Fibroblast of the aortic adventitia (primary cell): ENCODE measurements at places on chromosomes 7 and 10.

DNA sequence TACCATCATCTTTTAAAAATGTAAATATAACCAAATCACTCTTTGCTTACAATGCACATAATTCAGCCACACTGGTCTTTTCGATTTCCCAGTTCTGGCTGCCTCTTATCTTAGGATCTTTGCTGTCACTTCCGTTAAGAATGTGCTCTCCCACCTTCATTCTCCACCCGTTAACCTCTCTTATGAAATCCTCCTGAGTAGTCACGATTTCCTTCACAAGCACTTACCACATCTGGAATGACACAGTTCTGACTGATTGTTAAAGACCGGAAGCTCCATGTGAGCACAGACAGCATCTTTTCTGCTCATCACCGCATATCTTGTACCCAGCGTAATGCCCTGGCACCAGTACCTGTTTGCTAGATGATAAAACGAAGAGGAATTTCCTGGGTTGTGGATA is 84.3 kb downstream of the CUL2 start:
- DNase-seq, result peak; percentile 98

GRCh38 chr7:106824458-106824857 is 40.6 kb upstream of the PIK3CG start:
- no peak for DNase-seq

DNA sequence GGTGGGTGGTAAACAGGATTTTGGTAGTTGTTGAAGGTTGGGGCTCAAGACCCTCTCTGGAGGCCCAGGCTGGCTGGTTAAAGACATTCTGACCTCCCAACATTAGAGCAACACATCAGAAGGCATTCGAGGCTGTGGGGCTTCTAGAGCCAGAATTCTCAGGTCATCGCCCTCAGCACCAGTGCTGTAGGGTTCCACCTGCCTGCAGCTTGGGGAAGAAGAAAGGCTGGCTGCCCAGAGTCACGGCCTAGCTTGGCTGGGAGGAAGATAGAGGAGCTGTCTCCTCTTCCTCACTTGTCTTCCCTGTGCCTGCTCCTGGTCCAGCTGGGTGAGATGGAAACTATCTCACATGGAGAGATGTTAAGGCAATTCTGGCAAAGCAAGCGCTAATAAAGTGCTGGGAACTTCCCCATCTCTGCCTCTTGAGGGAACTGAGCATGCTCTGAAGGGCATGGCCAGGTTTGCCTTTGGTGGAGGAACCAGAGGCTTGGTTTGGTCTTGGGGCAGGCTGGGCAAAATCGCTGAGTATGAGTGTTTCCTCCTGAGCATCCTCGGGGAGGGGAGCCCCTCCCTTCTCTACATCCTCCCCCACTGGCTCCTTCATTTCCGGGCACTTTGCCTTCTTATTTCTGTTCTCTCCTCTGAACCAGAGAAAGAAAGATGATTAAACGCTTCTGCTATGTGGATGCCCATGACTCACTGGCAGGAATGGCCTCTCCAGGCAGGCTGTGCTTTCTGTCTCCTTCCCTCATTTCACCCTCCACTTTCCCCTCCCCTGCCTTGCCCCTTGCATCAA is 509.0 kb upstream of the PODXL start:
- peak; percentile 96 for DNase-seq

- DNase-seq, result no peak
These were observed 49.2 kb upstream of the ELFN1 start for GRCh38 chr7:1620835-1621234.

GRCh38 chr10:117360994-117361667 is 14.1 kb downstream of the PDZD8 start:
- no peak for DNase-seq

GRCh38 chr7:27678617-27679260 is 16.1 kb upstream of the HIBADH start:
- no peak for DNase-seq

DNA sequence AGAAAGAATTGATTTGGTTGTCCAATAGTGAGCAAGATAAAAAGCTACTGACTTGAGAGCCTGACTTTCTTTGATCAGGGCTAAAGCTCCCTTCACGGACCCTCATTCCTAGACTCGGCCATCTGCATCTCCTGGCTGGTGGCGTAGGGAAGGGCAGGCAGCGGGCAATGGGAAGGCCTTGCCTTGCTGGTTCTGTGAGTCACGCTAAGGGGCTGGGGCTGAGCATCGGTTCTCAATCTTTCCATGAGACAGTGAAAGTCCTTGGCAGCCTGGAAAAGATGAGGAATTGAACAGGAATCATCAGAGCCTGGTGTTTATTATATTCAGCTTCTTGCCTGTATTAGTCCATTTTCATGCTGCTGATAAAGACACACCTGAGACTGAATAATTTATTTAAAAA is 475.3 kb downstream of the PLXNA4 start:
- DNase-seq, result no peak

DNA sequence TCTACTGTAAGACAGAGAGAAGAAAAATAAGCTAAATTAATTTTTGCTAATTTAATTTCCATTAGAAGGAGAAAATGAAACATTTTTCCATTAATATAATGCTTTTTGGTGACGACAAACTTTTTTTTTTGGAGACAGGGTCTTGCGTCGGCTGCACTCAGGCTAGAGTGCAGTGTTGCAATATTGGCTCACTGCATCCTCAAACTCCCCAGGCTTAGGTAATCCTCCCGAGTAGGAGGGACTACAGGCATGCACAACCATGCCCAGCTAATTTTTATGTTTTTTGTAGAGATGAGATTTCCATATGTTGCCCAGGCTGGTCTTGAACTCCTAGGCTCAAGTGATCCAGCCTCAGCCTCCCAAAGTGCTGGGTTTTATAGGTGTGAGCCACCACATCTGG is 229.8 kb upstream of the LRRN3 start:
- DNase-seq, result no peak

DNA sequence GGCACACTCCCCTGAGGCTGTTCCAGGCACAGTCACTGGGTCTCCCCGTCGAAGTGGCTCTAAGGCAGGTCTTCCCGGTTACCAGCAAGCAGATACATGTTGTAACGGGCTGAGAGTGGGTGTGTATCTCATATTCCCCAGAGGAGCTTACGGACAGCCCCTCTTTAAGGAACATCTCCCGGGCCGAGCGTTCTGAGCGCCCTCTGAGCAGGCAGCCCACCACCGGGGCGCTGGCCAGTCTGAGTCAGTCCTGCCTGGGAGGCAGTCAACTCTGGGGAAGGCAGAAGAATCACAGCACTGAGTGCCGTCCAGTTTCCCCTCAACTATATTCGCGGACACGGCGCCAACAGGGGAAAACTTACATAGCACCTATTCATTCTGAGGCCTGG is 117.4 kb downstream of the LHPP start:
- DNase-seq, result peak; percentile 5

GRCh38 chr10:60140651-60141632 is 234.6 kb upstream of the CCDC6 start:
- DNase-seq, result peak; percentile 22

DNA sequence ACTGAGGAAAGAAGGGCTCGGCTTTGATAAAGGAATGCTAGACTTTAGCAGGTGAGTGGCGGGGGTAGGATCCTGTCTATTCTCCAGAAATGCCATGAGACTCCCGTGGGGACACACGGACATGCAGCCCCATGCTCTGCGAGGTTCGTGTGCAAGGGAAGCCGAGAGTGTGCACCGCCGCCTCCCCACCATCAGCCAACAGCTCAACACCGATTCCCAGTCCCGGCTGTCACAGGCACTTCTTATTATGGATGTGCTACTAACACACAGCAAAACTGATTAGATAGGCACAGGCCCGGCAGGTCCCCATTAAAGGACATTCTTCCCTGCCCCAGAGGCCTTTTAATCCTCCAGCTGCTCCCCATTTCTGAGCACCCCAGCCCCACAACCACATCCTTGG is 154.4 kb downstream of the PRKAG2 start:
- DNase-seq, result no peak

- peak; percentile 50 for DNase-seq
These were observed 9.8 kb upstream of the RALA start for GRCh38 chr7:39613577-39613976.

GRCh38 chr10:128160297-128160711 is 34.1 kb upstream of the MKI67 start:
- DNase-seq, result no peak

DNA sequence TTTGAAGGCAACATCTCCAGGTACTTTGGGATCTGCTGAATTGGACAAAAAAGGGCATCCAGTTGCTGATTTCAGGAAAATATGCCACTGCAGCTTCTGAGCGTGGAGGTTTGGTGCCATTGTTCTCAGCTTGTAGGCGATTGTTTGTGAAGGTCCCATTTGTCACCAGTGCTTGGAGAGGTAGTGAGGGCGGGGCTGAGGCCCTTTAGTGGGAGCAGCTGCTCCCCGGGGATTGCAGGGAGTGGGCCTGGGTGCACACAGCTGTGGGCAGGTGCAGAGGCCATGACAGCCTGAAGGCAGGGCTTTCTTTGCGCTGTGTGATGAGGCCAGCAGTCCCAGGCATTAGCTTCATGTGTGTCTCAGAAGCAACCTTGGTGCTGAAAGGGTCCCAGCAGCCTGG is 3.9 kb downstream of the FAM20C start:
- no peak for DNase-seq

GRCh38 chr7:47170516-47170915 is 411.4 kb downstream of the TNS3 start:
- DNase-seq, result no peak

DNA sequence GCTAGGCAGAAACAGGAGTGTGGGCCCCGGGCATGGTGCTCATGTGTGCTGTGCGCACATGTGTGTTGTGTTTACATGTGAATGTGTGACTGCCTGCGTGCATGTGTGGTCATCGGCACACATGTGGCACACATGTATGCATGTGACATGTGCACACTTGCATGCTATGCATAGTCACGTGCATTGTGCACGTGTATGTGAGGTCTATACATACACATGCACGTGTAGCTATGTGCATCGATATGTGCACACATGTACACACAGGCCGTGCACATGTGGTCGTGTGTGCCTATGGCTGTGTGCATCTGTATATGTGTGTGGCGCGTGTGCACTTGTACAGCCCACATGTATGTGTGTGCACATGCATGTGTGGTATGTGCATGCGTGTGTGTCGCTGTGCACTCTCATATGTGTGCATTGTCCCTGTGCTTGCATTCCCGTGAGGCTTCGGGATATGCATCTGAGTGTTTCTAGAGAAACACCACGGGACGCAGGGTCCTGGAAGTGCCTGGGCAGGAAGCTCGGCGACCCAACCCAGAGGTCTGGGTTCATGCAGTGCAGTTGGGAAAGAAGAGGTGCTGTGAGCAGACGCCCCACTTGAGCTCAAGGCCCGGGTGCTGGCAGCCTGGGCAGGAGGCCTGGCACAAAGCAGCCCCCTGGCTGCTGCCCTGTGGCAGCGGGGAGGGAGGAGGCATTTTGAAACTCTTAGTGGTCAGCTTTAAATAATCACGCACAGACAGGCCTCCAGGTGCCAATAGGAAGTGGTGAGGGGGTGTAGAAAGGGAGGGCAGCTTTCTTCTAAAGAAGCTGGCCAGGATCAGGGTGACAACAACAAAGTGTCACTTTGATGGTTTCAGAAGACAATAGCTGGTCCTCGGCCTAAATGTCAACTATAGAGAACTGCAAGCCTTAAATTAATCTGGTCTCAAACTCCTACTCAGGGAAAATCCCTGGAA is 410.0 kb upstream of the MGMT start:
- no peak for DNase-seq

DNA sequence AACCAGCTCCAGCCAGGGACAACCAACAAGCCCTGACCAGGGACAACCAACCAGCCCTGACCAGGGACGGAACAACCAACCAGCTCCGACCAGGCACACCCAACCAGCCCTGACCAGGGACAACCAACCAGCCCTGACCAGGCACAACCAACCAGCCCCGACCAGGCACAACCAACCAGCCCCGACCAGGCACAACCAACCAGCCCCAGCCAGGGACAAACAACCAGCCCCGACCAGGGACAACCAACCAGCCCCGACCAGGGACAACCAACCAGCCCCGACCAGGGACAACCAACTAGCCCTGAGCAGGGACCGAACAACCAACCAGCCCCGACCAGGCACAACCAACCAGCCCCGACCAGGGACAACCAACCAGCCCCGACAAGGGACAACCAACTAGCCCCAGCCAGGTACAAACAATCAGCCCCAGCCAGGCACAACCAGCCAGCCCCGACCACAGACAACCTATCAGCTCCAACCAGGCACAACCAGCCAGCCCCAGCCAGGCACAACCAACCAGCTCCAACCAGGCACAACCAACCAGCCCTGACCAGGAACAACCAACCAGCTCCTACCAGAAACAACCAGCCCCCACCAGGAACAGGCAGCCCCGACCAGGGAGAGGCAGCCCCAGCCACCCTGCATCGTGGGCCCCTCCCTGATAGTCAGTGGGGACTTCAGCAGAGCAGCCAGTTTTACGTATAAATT is 56.4 kb downstream of the PROSER2 start:
- DNase-seq, result no peak

DNA sequence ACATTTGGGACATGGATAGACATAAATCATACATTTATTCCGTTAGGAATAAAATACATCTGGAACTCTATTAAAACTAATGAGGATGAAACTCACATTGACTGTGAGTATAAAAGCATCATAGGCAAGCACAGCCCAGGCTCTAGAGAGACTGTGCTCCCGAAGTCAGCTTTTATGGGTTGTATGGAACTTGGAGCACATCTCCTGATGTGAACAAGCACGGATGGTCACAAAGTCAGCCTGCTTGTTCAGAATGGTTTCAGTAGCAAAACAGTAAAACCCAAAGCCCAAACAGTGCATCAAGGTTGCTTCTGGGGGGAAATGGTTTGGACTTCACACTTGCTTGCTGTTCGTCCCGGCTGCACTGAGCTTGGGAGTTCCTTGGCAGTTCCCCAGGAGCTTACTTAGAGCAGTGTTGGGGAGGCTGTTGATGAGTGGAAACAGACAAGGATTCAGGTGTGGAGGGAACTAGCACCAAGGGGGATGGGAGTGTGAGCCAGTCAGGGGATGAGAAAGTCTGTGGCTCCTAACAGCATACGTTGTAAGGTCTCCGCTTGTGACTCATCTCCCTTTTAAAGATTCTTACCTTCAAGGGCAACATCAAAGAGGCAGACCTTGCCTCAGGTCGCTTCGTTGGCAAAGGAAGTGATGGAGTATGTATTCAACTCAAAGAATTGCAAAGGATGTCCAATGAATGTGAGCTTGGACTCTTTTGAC is 19.7 kb upstream of the ITGA8 start:
- DNase-seq, result no peak

DNA sequence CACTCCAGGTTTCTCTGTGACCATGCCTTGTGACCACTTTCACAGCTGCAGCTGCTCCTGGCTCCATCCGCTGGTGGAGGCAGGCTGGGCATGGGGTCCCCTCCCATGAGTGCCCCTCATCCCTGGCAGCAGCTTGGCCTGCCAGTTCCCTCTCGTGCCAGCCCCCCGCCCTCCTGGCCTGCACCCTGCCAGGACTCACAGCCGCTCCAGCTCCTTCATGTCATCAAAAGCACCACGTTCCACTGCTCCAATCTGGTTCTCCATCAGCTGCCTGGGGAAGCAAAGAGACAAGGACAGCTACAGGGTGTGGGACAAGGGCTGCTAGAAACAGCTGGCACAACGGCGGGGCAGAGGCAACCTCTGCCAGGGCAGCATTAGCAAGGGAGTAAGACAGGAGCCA is 22.6 kb downstream of the SLIT1 start:
- no peak for DNase-seq
